ENCODE measurements at places on chromosomes 13 and 19. TPM values are rescaled to one million over a fixed set of nuclear protein-coding genes. Genes with fewer than 3 reads are reported as not detected.

Gene ZNF222
- total RNA-seq = 7.3 TPM

Gene SIGLEC5
- 1.0 TPM for total RNA-seq

Gene LGALS7
- not detected for total RNA-seq

Gene IQCN
- total RNA-seq = 10.1 TPM

Gene OR4F17
- total RNA-seq = not detected

DNA sequence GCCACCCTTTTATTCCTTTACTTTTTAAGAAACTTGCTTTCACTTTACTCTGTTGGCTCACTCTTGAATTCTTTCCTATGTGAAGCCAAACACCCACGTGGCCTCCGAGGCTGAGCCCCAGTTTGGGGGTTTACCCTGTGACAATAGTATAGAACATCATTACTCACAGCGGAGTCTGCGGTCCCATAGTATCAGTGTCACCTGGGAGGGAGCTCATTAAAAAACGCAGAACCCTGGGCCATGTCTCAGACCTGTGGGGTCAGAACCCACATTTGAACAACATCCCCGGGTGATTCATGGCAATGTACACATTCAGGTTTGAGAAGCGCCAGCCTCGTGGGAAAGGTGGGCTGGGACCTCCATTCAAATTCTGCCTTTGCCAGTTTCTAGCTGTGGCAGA, 36.0 kb upstream of the UBL3 start:
- H3K4me3 ChIP-seq = no peak overlapping the region
- peaks cover 35% of the 10 kb centered on the region for H3K4me1 ChIP-seq
- H3K27me3 ChIP-seq = no peaks in the 10 kb centered on the region
- DNase-seq = no peak
- no peaks in the 10 kb centered on the region for H3K36me3 ChIP-seq

DNA sequence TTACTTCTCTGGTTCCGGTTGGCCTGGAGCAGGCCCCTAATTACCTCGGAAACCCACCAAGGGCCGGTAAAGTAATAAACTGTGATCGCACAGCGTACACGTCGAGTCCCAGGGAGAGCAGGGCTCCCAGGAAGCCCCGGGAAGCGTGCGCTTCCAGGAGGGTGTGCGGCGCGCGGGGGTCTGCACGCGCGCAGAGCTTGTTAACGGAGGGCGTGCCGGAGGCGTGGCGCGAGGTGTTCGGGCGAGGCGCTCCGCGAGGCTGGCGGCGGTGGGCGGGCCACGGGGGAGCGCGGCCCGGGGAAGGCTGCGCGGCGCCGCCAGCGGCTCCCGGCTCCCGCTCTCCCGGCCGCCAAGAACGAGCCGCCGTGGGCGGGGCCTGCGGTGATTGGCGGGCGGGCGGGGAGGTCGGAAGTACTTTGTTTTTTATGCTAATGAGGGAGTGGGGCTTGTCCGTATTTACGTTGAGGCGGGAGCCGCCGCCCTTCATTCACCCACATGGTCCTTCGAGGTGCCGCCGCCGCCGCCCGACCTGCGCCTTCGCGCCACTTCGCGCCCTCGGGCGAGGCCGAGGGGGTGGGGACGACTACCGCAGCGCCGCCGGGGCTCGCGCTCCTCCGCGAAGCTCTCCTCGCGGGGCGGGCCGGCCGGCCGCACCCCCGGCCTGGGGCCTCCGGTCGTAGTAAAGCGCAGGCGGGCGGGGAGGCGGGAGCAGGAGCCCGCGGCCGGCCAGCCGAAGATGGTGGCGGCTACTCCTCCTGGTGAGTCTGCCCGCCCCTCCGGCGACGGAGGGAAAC, at the start of gene MIR17HG:
Gene MIR17HG, plus strand, starts transcription at position 486 of the 794 bp plus-strand sequence.
- peaks cover 6% of the 10 kb centered on the region for H3K36me3 ChIP-seq
- H3K4me1 ChIP-seq = peaks cover 20% of the 10 kb centered on the region
- H3K27ac ChIP-seq = peak within 1 kb of the TSS; percentile 99

DNA sequence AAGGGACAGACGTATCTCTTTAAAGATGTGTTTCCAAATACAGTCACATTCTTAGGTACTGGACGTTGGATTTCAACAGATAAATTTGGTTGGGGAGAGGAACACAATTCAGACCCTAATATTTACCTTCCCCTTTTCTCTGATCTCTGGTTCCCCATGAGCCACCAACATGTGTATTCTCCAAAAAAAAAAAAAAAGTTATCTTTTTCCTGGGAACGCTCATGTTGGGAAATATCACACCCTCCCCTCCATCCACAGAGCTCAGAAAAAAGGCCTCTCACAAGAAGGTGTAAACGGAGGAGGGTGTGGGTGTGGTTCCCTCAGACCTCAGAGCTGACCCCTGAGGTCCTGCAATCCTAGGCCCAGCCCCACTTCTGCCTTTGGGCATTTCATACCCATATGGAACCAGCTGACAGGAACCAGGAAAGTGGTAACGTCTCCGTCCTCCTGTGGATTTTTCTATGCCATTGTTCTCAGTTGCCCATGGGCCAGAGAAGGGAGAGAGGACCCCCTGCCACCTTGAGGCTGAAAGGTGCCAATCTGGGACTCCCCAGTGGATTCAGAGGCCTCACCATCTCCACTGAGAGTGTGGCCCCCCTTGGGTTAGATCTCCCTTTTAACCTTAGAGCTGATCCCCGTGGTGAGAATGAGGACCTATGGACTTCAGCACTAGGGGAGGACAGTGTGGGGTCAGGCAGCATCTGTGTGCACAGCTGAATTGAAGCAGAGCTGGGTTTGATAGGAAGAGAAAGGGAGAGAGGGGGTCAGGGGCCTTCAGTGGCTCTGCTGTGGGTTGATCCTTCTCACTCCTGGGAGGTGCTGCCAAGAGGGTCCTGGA, 8.4 kb upstream of the SIGLEC12 start:
- no peak overlapping the region for H3K4me3 ChIP-seq
- DNase-seq = no peak
- no peaks in the 10 kb centered on the region for H3K4me1 ChIP-seq

GRCh38 chr13:44796597-44797490, 192.4 kb downstream of the NUFIP1 start:
- no peaks in the 10 kb centered on the region for H3K36me3 ChIP-seq
- H3K4me1 ChIP-seq = no peaks in the 10 kb centered on the region
- no peak overlapping the region for H3K4me3 ChIP-seq
- DNase-seq = no peak

DNA sequence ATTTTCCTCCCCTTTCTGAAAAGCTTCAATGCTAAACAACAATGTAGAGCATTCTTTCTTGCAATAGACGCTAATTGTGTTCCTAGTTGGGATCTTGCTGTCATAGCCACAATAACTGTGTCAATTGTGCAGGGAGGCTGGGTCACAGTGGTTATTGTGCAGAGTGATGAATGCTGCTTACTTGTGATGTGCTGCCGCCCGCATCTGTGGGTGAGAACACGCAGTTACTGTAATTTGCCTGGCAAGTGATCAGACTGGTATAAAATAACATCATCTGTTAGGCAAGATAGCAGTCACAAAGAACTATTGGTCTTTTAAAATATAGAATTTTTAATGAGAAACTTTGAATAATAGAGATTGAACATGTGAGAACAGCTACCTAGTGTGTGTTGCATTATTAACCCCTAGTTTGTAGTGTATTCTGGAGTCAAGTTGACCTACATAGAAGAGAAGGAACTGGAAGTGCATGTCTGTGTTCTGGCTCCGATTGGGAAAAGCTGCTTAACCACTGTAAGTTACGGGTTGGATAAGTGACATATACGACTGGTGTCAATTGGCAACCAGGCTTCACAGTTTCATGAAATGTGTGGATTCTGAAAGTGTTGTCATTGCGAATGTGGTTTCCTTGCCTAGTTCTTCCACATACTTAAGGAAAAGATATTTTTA, 43.6 kb downstream of the SLAIN1 start:
- DNase-seq = no peak
- peaks cover 4% of the 10 kb centered on the region for H3K36me3 ChIP-seq
- H3K27me3 ChIP-seq = no peaks in the 10 kb centered on the region
- no peaks in the 10 kb centered on the region for H3K4me1 ChIP-seq

DNA sequence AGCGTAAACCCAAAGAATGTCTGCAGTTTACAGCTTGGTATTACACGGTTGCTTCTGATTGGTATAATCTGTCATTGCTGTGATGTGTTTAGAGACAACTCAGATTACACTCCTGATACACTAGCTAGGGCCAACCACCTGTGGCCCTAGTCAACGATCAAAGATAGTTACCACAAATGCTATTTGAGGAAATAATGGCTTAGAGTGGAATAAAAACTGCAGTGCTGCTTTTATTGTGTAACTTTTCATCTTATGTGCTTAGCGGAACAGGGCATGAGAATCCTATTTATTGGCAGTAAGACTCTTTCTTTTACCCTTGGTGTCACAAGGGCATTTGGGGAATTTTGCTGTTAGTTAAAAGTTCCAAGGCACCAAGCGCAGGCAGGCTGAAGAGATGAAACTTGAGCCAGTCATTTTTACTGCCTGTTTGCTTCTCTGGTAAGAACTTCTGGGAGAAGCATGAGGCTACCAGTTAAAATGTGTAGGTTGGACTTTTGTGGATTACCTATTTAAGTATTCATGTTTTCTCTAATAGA, 363.3 kb downstream of the KCNRG start:
- H3K36me3 ChIP-seq = no peaks in the 10 kb centered on the region
- H3K27me3 ChIP-seq = no peaks in the 10 kb centered on the region
- no peak overlapping the region for H3K27ac ChIP-seq
- no peak overlapping the region for H3K4me3 ChIP-seq

- no peaks in the 10 kb centered on the region for H3K4me1 ChIP-seq
- no peaks in the 10 kb centered on the region for H3K27me3 ChIP-seq
- H3K36me3 ChIP-seq = no peaks in the 10 kb centered on the region
- no peak overlapping the region for H3K4me3 ChIP-seq
- no peak overlapping the region for H3K27ac ChIP-seq
- DNase-seq = no peak
These were observed 57.9 kb upstream of the VSTM2B start for GRCh38 chr19:29467824-29468401.

DNA sequence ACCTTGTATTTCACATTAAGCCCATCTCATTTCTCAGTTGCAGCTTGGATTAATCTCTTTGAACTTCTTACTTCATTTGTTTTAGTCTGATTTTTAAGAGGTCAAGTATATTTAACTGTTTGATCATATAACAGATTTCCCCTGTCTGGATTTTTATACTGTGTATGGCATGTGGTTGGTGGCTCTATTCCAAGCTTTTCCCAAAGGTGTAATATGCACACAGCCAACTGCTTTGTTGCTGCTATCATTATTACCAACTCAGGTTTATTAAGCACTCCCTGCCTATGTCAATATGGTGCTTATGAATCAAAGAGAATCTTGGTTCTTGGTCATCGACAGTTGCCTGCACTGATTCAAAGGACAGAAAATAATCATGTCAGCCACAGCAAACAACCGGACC, 92.6 kb downstream of the RAP2A start:
- no peak overlapping the region for H3K27ac ChIP-seq
- H3K4me1 ChIP-seq = no peaks in the 10 kb centered on the region
- no peaks in the 10 kb centered on the region for H3K27me3 ChIP-seq
- no peak overlapping the region for H3K4me3 ChIP-seq
- no peaks in the 10 kb centered on the region for H3K36me3 ChIP-seq
- DNase-seq = no peak

DNA sequence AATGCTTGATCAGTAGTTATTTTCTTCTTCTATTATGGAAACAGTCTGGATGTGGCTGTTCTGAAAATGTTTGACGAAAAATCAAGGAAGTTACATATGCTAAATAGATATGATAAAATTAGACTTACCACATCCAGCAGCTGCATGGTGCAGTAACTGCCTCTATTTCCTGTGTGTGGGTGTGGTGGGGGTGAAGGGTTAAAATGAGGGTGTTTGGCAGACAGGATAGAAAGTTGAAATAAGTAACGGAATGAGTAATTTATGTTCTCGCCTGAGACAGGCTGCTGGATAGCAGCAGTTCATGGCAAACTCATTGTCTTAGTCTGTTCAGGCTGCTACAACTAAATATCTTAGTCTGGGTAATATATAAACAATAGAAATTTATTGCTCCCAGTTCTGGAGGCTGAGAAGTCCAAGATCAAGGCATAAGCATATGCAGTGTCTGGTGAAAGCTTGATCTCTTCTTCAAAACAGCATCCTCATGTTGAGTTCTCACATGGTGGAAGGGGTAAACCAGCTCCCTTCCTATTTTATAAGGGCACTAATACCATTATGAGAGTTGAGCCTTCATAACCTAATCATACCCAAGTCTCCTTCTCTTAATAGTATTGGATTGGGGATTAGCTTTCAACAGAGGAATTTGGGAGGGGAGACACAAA, 1248.9 kb downstream of the SLITRK5 start:
- H3K4me3 ChIP-seq = no peak overlapping the region
- no peak for DNase-seq
- no peaks in the 10 kb centered on the region for H3K36me3 ChIP-seq
- no peaks in the 10 kb centered on the region for H3K4me1 ChIP-seq
- H3K27ac ChIP-seq = no peak overlapping the region

- no peaks in the 10 kb centered on the region for H3K36me3 ChIP-seq
- DNase-seq = no peak
- H3K27ac ChIP-seq = no peak overlapping the region
These were observed 100.0 kb upstream of the SOX1 start for GRCh38 chr13:111966933-111967332.

DNA sequence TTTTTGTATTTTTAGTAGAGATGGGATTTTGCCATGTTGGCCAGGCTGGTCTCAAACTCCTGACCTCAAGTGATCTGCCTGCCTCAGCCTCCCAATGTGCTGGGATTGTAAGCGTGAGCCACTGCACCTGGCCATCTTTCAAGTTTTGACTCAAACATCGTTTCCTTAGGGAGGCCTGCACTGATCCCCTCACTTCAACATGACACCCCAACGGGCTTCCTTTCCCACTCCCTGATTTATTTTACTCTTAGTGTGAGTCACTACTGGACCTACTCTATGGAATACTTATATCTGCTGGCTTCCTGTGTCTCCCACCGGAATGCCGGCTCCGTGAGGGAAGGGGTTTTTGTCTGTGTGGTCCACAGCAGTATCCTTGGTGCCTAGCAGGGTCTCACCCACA, 4.5 kb upstream of the ADAMTS10 start:
- H3K27me3 ChIP-seq = no peaks in the 10 kb centered on the region
- H3K36me3 ChIP-seq = no peaks in the 10 kb centered on the region
- H3K27ac ChIP-seq = no peak overlapping the region

- H3K36me3 ChIP-seq = no peaks in the 10 kb centered on the region
- H3K27ac ChIP-seq = no peak overlapping the region
These were observed 85.2 kb downstream of the ATP11A start for GRCh38 chr13:112774829-112775565.

DNA sequence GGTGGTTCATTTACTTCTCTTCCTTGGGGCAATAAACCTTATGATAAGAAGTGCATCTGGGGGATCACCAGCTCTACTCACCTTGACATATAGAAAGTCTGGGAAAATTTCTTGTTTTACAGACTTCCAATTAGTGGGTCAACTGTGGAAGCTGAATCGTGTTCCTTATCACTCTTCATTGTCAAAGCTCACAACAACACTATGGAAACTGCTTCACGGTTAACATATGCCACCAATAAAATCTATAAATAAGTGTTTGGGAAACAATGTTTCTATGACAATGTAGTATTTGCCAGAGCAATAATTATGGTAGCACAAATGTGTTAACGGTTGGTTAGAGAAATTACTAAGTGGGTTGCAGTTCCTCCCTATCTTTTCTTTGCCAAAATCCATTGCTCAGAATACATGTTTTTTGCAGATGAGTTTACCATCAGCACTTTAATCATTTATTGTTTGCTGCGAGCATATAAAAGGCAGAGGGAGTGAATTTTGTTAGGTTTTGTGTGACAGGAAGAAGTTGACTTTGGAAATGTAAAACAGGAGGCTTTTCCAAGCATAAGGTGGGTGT, 321.8 kb downstream of the RFC3 start:
- H3K36me3 ChIP-seq = no peaks in the 10 kb centered on the region
- no peak overlapping the region for H3K4me3 ChIP-seq
- no peaks in the 10 kb centered on the region for H3K27me3 ChIP-seq
- H3K4me1 ChIP-seq = no peaks in the 10 kb centered on the region
- no peak overlapping the region for H3K27ac ChIP-seq
- DNase-seq = no peak

GRCh38 chr13:40060296-40061007, 405.0 kb downstream of the COG6 start:
- H3K4me1 ChIP-seq = peaks cover 11% of the 10 kb centered on the region
- DNase-seq = peak; percentile 45
- H3K27me3 ChIP-seq = no peaks in the 10 kb centered on the region
- H3K4me3 ChIP-seq = no peak overlapping the region
